ENCODE measurements at places on chromosomes 2 and 18. TPM values are rescaled to one million over a fixed set of nuclear protein-coding genes. Genes with fewer than 3 reads are reported as not detected.

The R3HDM1 gene
- 39.1 TPM for polyA plus RNA-seq

The KCNF1 gene
- 1.0 TPM for polyA plus RNA-seq

The FER1L5 gene
- polyA plus RNA-seq, result 0.20 TPM

The ANTXR1 gene
- polyA plus RNA-seq, result 101 TPM

DNA sequence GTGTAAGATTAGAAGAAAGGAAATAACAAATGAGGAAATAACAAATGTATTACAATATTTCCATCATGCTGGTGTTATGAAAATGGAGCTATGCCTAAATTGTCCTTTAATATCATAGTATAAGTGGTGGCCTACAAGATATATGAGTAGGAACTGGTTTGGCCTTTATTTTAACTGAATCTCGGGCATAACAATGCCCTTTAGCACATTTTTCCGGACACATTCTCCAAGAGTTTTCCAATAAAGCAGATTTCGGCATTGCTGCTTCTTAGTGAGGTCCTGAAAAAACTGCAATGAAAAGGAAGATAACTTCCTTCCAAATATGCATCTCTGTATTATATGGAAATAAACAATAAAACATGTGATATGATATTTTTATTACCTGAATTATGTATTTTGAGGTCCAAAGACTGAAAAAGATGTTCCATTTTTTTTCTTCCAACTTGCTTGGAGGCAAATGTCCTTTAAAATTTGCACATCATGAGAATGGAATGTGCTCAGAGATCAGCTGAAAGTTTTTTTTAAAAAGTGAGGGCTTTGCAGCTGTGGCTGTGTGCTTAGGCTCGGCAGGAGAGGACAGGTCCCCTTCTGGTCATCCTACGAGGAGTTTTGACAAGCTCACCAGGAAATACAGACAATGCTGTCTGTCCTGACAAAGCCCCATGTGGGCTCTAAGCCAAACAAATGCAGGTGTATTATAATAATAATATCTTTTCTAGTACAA, 132.3 kb upstream of the RND3 start:
- no peak for DNase-seq

- DNase-seq, result no peak
Observed at GRCh38 chr18:25052511-25052921, 299.4 kb downstream of the ZNF521 start.

GRCh38 chr18:47898055-47898454, 32.4 kb downstream of the SMAD2 start:
- no peak for DNase-seq

GRCh38 chr2:113974727-113975126, 84.8 kb downstream of the ACTR3 start:
- DNase-seq, result no peak

All from AG04450 (cell line).